Midbrain (tissue), 1 donor: ENCODE measurements at places on chromosomes 1 and 21.

GRCh38 chr1:204670152-204670927 lies 15.2 kb downstream of the LRRN2 start:
- no peak for DNase-seq

GRCh38 chr1:205330150-205330549 lies 8.6 kb upstream of the NUAK2 start:
- no peak for DNase-seq

DNA sequence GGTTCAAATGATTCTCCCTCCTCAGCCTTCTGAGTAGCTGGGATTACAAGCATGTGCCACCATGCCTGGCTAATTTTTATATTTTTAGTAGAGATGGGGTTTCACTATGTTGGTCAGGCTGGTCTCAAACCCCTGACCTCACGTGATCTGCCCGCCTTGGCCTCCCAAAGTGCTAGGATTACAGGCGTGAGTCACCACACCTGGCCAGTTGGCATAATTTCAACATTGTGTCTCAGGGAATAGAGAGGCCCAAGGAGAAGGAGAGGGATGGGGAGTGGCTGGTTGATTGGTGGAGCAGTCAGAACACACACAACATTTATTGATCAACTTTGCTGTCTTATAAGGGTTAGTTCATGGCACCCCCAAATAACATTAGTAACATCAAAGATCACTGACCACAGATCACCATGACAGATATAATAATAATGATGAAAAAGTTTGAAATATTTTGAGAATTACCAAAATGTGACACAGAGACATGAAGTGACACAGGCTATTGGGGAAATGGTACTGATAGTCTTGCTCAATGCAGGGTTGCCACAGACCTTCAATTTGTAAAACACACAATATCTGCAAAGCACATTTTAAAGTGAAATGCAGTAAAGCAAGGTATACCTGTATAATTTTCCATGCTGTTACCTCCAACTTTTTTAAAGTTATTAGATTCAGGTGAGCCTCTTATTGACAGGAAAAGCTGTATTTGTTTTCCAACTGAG lies 15.8 kb upstream of the CYB5R1 start:
- DNase-seq: no peak

DNA sequence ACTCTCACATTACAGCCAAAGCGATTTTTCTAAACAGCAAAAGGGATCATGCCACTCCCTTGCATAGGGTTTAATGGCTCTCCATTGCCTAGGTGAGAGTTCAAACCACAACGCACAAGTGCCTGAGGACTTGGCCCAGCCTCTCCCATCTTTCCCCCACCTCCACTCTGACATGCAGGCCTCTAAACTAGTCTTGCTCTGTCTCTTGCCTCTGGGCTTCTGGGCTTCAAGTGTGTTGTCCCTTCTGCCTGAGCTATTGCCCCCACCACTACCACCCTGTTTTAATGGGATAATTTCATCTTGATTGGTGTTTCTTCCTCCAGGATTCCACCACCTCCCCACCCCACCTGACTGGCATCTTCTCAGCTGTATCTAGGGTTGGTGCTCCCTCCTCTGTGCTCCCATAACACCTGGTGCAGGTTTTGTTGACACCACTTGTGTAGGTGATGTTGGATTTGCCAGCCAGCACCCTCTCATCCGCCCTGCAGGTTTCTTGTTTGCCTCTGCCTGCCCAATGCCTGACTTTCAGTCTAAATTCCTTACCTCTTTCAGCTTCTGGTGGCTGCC lies 2.7 kb upstream of the ZBTB21 start:
- no peak for DNase-seq

GRCh38 chr1:185075476-185075875 lies 30.1 kb downstream of the RNF2 start:
- DNase-seq: no peak

DNA sequence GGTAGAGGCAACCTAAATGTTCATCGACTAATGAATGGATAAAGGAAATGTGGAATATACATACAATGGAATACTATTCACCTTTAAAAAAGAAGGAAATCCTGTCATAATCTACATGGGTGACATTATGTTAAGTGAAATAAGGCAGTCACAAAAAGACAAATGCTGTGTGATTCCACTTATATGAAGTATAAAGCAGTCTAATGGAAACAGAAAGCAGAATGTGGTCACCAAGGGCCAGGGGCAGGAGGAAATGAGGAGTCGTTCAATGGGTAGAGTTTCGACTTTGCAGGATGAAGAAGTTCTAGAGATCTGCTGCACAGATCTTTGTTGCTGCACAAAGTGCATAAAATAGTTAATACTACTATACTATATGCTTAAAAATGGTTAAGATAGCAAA lies 7.8 kb downstream of the DIPK1A start:
- DNase-seq: no peak

DNA sequence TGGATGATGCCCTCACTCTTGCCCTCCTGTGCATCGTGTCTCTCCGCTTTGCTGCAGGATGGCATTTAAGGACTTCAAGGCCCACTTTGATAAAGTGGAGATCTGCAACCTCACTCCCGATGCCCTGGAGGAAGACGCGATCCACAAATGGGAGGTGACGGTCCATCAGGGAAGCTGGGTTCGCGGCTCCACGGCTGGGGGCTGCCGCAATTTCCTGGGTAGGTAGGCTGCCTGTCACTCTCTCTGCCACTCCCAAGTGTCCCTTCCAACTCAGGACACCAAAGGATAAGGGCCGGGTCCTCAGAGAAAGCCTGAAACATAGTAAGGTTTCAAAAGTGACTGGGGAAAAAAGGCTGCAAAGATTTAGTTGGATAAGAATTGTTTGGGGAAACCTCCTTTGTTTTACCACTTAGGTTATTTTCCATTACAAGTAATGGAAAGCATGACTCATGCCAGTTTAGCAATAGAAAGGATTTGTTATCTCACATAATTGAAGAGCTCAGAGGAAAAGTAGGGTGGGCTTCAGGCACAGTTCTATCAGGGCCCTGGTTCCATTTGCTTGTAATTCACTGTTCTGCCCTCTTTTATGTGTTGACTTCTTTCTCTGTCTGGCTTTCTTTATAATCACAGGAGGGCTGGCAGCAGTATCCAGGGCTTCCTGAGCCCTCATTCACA lies 31.9 kb downstream of the CAPN9 start:
- no peak for DNase-seq

DNA sequence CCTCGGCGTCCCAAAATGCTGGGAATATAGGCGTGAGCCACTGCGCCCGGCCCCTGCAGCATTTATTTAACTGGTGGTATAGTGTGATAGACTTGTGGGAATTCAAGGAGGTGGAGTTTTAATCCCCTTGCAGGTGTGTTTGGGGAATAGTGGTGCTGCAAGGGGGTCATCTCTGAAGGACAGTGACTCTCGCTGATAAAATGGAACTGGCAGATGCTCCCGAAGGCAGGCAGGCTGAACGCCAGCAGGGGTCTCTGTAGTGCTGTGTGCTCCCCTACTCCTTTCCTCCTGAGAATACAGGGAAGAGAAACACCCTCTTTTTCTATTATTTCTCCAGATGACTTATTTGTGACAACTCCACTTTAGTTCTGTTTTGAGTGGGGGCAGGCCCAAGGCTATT lies 4.0 kb downstream of the OSCP1 start:
- DNase-seq: no peak

GRCh38 chr1:118244194-118244593 lies 59.2 kb upstream of the SPAG17 start:
- no peak for DNase-seq

GRCh38 chr1:153422450-153423068 lies 6.2 kb downstream of the S100A7A start:
- peak; percentile 51 for DNase-seq

DNA sequence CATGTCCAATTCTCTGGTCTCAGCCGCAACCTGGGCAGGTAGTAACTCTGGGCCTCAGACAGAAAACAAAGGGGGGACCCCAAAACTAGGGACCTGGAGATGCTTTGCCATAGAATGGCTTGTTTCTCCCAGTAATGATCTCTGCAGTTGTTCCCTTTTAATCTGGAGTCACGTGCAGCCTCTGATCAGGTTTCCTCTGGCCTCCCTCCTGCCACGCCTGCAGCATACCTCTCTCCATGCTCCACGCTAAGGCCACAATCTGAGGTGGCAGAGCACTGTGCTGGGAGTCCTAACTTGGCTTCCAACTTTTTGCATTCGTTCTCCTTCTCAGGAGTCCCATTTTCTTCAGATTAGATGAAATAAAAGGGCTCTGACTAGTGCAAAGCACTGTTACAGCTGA lies 1.9 kb downstream of the PABPC4 start:
- DNase-seq: no peak

DNA sequence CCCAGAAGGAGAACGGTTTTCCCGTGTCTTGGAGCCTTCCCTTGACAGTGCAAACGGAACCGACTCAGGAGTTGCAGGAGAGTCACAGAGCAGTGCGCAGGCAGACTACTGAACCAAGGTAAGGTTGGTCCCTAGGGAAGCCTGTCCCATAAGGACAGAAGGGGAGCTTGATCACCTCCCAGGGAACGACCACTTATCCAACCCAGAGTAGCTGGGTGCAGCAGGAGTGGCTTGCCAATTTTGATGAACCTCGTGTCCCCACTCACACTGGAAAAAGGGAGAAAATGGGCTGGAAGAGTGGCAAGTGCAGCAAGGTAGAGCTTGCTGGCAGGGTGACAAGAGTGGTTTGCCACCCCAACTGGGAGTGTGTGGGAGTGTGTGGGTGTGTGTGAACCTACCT lies 95.1 kb downstream of the LIPI start:
- no peak for DNase-seq

GRCh38 chr1:14037101-14037847 lies 337.3 kb downstream of the PRDM2 start:
- DNase-seq: no peak
